H9 (cell line): ENCODE measurements at places on chromosomes 11 and 22.

GRCh38 chr11:116857936-116858335 is 20.5 kb upstream of the APOA1 start:
- DNase-seq = no peak

GRCh38 chr11:73854680-73855079 is 22.0 kb downstream of the COA4 start:
- DNase-seq = no peak

DNA sequence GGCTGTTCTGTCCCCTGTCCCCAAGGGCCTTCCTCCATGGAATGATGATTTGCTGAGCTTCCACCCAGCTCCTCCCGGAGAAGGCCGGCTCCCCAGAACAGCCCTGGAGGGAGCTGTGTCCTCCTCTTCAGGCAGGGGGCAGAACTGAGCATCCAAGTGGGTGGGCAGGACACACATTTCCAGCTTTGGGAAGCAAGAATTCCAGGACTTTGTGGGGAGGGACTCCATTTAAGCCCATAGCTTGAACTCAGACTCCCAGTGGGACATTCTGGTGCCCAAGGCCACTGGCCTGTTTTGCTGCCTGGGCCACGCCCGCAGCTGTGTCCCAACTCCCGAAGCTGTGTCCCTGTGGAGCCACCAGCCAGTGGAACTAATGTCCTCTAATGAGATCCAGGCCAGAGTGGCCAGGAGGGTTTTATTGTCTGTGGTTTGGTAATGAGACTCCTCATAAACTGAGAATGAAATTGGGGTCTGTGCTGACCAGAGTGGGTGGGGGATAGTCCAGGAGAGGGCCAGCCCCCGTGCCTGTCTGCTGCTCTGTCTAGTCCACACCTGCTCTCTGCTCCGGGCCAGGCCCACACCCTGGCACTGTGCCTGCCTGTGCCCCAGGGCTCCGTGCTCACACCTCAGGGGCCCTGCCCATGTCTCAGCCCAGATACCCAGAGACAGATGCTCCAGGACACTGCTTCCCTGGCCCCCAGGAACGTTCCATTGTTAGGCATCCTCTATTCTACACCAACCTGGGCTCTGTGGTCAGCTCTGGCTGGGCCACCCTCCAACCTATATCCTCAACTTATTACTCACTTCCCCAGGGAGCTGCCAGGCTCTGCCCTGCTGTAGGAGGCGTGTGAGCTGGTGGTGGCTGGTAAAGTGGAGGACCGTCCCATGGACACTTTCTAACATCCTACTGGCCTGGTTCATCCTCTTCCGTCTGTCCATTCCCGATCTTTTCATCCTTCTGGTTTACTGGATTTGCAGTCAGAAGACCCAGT is 7.6 kb downstream of the NECTIN1 start:
- DNase-seq = peak; percentile 74

DNA sequence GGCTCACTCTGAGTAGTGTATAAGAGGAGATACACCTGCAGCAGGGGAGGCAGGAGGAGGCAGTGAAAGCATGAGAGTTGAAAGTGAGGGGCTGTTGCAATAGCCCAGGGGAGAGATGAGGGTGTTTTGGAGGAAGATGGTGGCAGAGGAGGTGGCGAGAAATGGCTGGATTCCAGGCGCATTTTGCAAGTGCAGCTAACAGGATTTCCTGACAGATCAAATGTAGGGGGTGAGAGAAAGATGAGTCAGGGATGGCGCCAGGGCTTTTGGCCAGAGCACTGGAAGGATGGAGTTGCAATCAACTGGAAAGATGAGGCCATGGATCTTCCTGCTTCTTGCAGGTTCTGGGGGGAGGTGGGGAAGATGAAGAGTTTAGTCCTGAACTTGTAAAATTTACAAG is 16.8 kb upstream of the TSPAN18 start:
- no peak for DNase-seq

DNA sequence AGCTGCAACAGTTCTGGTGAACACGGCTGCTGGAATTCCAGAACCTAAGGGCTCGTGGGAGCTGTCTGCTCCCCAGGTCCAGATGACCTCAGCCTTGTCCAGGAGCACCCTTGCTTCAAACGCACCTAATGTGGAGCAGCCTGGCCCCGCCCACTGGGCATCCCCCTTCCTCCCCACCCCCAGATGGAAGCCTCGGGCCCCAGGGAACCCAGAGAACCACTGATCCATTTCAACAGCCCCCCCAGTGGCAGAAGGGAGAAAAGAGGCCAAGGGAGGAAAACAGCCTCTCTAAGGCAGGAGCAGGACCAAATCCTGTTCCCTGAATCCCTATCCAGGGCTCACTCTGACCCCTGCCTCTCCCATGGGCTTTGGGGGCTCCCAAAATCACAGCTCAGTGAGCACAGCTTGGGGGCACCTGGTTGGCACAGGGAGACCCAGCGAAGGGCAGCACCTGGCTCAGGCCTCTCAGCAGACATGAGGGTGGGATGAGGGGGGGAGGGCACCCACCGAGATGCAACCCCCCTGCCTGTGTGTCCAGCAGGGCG is 1.2 kb downstream of the CYTH4 start:
- DNase-seq = no peak

DNA sequence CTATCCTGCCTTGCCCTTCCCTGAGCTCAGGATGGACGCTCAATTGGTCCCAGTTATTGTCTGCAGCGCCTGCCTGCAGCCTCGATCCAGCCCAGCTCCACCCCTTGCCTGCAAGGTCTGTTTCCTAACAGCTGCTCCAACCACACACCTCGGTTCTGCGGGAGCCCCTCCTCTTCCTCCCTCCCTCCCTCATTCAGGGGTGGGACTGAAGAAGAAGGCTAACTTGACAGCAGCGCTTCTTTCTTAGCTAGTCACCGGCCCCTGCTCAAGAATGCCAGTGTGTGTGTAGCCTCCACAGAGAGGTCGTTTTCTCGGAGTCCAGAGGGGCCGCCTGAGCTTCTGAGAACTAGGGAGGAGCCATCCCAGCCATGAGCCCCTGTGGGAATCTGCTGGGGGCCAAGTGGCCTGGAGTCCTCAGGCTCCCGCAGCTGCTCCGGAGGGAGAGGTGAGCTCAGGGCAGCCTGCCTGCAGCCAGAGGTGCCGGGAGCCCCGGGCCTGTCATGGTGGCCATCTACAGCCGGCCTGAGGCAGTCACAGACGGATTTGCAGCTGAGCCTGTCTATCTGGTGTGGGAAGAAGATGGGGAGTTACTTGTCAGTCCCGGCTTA is 36.1 kb downstream of the LIMK2 start:
- DNase-seq = peak; percentile 94
